Stimulated activated memory B cell treated with anti-CD40 and anti-IgM and Interleukin-4, amounts not matched to agents 10 μg/mL and 1 μg/mL and 100 μg/mL, for 72 hours (primary cell): ENCODE measurements at places on chromosomes 16 and 17.

GRCh38 chr17:5877948-5878347 is 192.2 kb upstream of the WSCD1 start:
- no peak for ATAC-seq

GRCh38 chr17:36689089-36689667 is 87.8 kb downstream of the MRM1 start:
- no peak for ATAC-seq

- no peak for ATAC-seq
These were observed 10.0 kb upstream of the COPRS start for GRCh38 chr17:31869031-31869430.

DNA sequence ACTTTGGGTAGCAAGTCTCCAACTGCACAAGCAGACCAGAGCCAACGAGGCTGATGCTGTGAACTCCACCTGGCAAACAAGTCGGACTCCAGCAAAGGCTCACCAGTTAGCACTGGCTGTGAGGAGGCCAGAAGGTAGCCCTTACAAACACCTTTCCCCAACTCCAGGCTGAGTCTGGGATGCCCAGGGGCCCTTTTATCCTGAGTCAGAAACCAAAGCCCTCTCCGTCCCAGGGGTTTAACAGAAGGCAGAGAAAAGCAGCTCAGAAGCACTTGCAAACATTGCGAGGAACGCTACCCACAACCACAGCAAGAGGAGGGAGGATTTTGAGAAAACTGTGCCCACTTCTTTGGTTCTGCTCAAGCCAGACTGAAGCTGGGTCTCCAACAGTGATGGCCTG is 25.0 kb downstream of the CUEDC1 start:
- no peak for ATAC-seq

DNA sequence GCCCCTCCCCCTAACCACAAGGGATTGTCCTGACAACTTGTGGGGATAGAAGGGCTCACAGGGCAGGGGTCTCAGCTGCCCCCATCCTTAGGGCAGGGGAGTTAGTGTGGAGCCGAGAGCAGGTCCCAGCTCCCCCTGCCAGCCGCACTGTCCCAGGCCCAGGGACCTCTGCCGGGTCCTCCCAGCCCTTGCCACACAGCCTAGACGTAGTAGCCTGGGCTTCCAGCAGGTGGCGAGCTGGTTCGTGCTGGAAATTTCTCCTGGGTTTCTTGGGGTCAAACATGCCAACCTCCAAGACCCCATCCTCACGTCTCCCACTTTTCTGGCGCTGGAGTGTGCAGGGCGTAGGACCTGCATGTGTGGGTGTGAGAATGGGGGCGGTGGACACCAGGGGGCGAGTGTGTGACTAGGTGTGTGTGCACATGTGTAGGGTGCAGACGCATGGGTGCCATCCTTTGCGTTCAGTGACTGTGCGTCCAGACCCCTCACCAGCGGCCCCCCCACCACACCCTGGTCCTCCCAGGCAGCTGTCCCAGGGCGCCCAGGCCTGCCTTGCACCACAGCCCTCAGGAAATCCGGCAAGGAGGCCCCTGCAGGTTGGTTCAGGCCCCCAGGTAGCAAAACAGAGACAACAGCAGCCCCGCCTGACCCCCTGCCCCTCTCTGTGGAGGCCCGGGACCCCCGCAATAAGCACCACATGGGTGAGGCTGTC is 29.5 kb downstream of the SBK1 start:
- ATAC-seq, result peak; percentile 56

DNA sequence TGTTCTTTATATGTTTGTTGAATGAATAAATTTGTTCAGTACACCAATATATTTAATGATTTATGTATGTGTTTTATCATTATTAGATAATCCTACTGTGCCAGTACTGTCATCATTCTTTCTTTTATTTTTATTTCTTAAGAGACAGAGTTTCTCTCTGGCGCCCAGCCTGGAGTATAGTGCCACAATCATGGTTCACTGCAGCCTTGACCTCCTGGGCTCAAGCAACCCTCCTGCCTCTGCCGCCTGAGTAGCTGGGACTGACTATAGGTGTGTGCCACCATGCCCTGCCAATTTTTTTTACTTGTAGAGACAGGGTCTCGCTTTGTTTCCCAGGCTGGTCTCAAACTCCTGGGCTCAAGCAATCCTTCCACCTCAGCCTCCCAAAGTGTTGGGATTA is 41.8 kb downstream of the PAFAH1B1 start:
- ATAC-seq, result no peak

- no peak for ATAC-seq
These were observed 21.9 kb downstream of the ELAC2 start for GRCh38 chr17:12995896-12996295.
